ENCODE measurements at places on chromosomes 2 and 18.

DNA sequence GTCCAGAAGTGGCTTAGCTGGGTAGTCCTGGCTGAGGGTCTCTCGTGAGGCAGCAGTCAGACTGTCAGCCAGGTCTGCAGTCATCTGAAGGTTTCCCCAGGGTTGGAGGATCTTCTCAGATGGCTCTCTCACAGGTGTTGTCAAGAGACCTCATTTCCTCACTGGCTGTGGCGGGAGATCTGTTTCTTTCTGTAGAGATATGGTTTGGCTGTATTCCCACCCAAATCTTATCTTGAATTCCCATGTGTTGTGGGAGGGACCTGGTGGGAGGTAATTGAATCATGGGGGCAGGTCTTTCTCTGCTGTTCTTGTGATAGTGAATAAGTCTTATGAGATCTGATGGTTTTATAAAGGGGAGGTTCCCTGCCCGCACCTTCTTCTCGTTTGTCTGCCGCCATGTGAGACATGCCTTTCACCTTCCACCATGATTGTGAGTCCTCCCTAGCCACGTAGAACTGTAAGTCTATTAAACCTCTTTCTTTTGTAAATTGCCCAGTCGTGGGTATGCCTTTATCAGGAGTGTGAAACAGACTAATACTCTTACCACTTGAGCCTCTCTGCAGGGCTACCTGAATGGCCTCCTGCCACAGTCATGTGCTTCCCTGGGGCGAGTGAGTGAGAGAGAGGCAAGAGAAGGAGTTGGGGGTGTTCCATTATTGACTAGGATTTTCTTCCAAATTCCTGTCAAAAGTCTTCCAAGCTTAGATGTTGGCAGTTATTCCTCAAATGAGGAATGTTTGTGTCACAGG is 23.6 kb downstream of the MALT1 start:
- no peak for DNase-seq

- DNase-seq: no peak
Measured at GRCh38 chr2:230864122-230864604, 579 bp upstream of the ITM2C start.

- DNase-seq: no peak
Measured at GRCh38 chr2:38159597-38159996, 83.6 kb upstream of the CYP1B1 start.

DNA sequence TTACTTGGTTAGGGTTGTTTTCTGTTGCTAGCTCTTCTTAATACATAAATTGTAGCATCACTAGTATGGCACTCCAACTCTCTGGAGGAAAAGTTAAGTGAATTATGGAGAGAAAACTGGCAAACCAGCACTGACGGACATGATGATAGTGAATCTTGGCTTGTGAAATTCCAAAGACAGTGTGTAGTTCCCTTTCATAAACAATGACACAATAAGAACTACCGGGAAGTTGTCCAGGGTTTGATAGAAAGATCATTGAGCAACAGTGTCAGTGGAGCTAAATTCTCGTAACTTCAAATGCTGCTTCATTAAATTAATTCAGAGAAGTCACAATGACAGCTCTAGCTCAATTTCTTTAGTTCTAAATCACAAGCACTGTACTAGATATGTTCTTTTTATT is 66.5 kb downstream of the RIT2 start:
- no peak for DNase-seq

- no peak for DNase-seq
Measured at GRCh38 chr18:56851774-56852173, 200.6 kb downstream of the WDR7 start.

GRCh38 chr2:8720741-8721140 is 38.9 kb downstream of the ID2 start:
- no peak for DNase-seq

- no peak for DNase-seq
Measured at GRCh38 chr18:59870623-59871130, 29.1 kb upstream of the PMAIP1 start.

DNA sequence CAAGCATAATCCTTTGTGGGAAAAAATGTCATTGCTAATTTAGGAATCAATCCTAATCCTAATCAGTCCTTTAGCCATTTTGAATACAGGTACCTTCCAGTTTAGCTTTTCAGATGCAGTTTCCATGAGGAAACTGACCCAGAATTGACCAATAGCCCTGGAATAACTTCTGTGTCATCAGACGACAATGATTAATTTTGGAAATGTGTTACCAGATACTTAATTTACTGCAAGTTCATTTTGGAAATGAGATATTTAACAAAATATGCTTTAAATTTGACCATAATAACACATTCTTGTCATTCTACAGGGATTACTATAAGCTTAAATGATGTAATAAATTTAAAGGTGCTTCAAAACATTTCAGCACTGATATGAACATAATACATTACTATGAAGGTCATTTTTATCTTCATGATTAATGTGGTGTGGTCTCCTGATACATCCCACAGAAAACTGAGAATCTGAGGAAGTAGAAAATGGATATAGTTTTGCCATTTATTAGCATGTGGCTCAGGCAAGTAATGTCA is 129.8 kb upstream of the SH3BP4 start:
- no peak for DNase-seq

GRCh38 chr2:30866974-30867373 is 59.7 kb upstream of the CAPN13 start:
- no peak for DNase-seq

- peak; percentile 40 for DNase-seq
Measured at GRCh38 chr2:113117541-113118262, 9.7 kb upstream of the IL1RN start.

DNA sequence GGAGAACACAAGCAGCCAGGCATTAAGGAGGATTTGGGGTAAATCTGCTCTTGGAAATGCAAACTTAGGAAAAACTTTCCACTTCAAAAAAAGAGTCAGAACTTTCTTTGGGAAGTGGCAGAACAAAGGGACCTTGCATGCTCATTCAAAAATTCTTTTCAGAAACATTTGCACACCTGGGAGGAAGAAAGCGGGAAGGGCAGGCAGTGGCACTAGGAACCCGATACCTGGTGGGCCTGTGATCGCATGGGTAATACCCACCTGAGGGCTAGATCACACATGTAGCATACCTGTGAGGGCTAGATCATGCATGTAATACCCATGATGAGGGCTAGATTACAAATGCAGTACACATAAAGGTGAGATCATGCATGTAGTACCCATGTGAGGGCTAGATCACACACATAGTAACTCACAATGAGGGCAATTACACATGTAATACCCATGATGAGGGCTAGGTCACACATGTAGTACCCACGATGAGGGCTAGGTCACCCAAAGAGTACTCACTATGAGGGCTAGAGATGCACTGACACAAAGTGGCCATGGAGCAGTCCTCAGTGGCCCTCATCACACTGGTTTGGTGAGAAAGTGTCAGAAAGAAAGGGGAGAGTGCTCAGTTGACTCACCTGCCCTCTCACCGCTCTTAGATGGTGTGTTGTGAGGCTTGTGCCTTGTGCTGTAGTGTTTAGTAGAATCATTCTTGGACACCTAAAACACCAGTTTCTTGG is 212.5 kb downstream of the DLGAP1 start:
- DNase-seq: no peak

- DNase-seq: no peak
Measured at GRCh38 chr2:209425471-209426071, 1.7 kb downstream of the MAP2 start.

DNA sequence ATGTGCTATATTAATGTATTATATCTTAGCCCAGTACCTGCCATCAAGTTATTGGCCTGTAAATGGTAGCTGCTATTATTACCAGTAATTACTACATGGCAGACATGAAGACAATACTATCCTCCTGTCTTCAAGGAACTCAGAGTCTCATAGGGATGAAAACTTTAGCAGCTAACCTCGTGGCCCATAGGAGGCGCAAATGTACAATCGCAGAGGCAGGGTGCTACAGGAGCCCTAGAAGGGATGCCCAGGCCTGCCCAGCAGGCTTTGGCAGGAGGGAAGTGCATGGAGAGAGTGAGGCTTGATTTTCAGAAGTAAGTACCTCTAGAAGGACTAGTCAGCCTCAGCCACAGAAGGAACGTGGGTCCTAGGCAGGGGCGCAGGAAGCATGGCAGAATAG is 44.7 kb upstream of the KIDINS220 start:
- DNase-seq: no peak

GRCh38 chr18:41569867-41570266 is 385.2 kb upstream of the PIK3C3 start:
- DNase-seq: no peak

DNA sequence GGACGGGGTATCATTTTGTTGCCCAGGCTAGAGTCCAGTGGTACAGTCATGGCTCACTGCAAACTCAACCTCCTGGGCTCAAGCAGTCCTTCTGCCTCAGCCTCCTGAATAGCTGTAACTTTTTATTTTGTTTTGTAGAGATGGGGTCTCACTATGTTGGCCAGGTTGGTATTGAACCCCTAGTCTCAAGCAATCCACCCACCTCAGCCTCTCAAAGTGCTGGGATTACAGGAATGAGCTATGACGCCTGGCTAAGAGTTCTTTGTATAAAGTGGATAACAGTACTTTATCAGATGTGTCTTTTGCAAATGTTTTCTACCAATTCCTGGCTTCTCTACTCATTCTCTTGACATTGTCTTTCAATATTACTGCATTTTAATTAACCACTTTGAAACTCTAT is 17.1 kb upstream of the NT5DC4 start:
- no peak for DNase-seq

DNA sequence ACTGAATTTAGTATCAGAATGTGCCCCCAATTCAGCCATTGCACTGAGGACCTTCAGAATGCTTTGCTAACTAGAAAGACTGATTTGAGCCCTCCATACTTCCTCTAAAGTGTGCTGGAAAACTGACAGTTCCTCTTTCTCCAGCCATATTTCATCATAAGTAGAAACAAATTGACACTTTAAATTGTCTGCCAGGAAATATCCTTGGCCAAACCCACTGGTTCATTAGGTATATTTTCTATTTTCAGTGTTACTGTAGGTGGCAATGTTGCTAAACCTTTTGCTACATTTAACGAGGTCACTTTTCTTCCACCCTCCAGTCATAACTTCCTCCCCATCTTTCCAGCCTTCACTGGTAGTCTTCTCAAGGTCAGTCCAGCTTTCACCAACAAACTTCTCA is 21.5 kb downstream of the SP5 start:
- no peak for DNase-seq

DNA sequence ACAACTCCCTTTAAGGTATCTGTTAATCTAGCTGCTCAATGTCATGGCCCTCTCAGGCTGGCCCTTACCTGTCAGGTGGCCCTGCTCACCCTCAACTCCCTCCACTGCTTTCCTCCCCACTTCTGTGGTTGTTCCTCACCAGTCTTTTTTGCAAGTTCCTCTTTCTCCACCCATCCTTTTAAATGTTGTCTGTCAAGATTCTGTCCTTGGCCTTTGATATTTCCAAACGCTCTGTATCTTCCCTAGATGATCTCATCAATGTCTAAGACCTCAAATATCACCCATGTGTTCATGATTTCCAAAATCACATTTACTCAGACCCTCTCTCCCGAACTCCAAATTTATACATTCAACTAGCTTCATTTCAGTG is 3.5 kb downstream of the PTPN2 start:
- no peak for DNase-seq

- no peak for DNase-seq
Measured at GRCh38 chr2:239286901-239287300, 113.9 kb downstream of the HDAC4 start.

GRCh38 chr2:118310681-118311429 is 222.6 kb downstream of the INSIG2 start:
- no peak for DNase-seq

- no peak for DNase-seq
Measured at GRCh38 chr2:122960759-122961641, 1064.1 kb upstream of the CNTNAP5 start.

GRCh38 chr2:187873132-187873531 is 318.9 kb upstream of the TFPI start:
- DNase-seq: no peak

Data from activated CD4-positive, alpha-beta T cell treated with anti-CD3 and anti-CD28 coated beads, Interleukin-2, amount 50 U/mL, for 48 hours (primary cell).